Neural progenitor cell (in vitro differentiated cells): ENCODE measurements at places on chromosomes 4 and X.

DNA sequence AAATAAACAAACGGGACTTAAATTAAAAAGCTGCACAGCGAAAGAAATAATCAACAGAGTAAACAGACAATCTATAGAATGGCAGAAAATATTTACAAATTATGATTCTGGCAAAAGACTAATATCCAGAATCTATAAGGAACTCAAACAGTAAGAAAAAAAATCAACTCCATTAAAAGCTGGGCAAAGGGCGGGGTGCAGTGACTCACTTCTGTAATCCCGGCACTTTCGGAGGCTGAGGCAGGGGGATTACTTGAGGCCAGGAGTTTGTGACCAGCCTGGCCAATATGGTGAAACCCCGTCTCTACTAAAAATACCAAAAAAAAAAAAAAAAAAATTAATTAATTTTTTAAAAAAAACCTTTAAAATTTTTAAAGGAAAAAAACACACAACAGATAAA lies 109.0 kb downstream of the ATP11C start:
- H3K27ac ChIP-seq, result no peak overlapping the region
- no peak for DNase-seq
- H3K4me3 ChIP-seq, result no peak overlapping the region
- H3K4me1 ChIP-seq, result peaks cover 22% of the 10 kb centered on the region
- no peaks in the 10 kb centered on the region for H3K36me3 ChIP-seq
- H3K27me3 ChIP-seq, result no peaks in the 10 kb centered on the region

DNA sequence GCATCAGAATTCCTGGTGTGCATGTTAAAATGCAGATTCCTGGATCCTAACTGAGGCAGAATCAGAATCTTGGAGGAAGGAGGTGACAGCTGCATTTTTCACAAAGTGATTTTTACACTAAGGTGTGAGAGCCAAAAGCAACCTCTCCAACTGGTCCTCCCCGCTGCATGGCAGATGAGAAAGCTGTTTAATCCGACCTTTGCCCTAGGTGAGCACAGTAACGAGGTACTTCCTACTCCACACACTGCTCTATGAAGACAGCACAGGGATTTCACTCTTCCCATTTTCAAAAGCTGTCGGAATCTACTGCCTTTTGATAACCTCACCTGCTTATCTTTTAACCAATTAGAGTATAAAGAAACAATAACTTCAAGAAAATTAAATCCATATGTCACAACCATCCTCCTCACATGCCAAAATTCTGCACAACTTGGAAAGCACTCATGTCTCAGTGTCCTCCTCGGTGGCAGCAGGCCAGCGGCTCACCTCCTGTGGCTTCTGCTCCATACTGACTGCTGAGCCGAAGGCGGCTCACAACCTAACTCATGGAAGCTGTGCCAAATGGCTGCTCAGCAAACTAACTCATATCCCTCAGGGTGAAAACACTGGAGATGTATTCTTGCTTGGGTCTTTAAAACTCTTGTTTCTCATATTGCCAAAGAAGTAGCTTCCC lies 3.6 kb downstream of the CASP6 start:
- no peak for DNase-seq
- H3K36me3 ChIP-seq, result no peaks in the 10 kb centered on the region
- peaks cover 17% of the 10 kb centered on the region for H3K4me1 ChIP-seq
- no peak overlapping the region for H3K27ac ChIP-seq

- DNase-seq, result no peak
- H3K36me3 ChIP-seq, result no peaks in the 10 kb centered on the region
- no peaks in the 10 kb centered on the region for H3K4me1 ChIP-seq
- H3K27me3 ChIP-seq, result peaks cover 10% of the 10 kb centered on the region
These were observed 77.6 kb downstream of the NAT8L start for GRCh38 chr4:2136726-2137125.

DNA sequence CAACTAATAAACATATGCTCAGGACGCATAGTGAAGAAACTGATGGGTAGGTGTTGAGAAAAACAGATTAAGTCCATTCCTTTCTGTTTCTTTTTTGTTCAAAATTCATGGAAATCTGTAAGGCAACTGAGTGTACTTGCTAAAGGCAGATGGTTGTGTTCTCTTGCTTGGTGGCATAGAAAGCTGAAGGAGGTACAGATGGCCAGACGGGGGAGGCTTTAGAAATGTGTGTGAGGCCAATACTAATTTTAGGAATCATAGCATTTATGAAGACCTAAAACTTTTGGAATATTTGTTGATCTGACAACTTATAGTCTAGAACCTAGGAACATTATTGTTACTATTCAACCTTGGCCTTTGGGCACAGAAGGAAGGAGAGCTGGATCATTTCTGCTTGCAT lies 56.8 kb upstream of the EMCN start:
- H3K27me3 ChIP-seq, result no peaks in the 10 kb centered on the region
- no peak overlapping the region for H3K27ac ChIP-seq
- no peak overlapping the region for H3K4me3 ChIP-seq
- H3K4me1 ChIP-seq, result no peaks in the 10 kb centered on the region
- H3K36me3 ChIP-seq, result no peaks in the 10 kb centered on the region

DNA sequence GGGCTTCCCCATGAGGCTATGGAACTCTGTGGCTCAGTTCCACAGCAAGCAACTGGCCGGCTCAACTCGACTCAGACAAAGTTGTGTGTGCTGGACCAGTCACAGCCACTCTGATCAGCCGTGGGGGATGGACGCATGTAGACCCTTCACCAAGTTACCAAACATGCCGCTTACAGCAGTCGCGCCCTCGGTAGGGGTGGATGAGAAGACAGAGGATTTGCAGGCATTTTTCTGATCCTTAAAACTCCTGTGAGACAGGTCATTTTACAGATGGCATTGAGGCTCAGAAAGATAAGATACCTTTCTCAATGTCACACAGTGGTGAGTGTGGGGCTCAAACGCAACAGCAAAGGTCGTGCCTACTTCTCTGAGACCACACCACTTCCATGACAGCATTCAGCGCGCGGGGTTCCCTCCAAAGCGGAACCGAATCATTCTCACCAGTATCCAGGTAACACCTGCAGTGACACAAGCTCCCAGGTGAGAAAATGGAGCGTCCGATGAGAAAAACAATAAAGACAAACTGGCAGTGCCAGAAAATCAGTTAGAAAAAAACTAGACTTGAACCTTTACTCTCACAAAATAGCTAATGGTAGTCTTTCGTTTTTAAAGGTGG lies 83.6 kb downstream of the RELL1 start:
- H3K4me3 ChIP-seq, result no peak overlapping the region
- H3K27me3 ChIP-seq, result no peaks in the 10 kb centered on the region
- no peaks in the 10 kb centered on the region for H3K36me3 ChIP-seq
- DNase-seq, result no peak
- H3K27ac ChIP-seq, result no peak overlapping the region
- H3K4me1 ChIP-seq, result no peaks in the 10 kb centered on the region

DNA sequence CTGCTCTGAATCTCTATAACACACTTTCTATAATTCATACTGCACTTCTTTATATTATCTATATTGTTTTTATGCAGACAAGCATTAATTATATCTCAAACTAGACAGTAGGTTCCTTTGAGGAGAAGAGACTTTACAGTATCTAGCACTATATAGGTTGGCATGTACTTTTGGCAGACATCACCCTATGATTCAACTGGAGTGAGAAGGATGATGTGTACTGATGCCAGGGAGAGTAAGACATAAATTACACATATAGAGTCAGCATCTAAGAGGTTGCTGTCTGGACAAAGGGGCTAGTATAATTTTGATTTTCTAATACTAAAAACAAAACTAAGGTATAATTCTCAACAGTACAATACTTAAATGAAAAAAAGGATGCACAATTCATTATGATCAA lies 5.1 kb upstream of the RBM41 start:
- no peak overlapping the region for H3K27ac ChIP-seq
- DNase-seq, result no peak
- H3K27me3 ChIP-seq, result no peaks in the 10 kb centered on the region
- H3K4me3 ChIP-seq, result no peak overlapping the region

GRCh38 chr4:176549161-176549865 lies 229.5 kb downstream of the SPCS3 start:
- no peak overlapping the region for H3K4me3 ChIP-seq
- no peak overlapping the region for H3K27ac ChIP-seq
- H3K4me1 ChIP-seq, result no peaks in the 10 kb centered on the region
- DNase-seq, result no peak

DNA sequence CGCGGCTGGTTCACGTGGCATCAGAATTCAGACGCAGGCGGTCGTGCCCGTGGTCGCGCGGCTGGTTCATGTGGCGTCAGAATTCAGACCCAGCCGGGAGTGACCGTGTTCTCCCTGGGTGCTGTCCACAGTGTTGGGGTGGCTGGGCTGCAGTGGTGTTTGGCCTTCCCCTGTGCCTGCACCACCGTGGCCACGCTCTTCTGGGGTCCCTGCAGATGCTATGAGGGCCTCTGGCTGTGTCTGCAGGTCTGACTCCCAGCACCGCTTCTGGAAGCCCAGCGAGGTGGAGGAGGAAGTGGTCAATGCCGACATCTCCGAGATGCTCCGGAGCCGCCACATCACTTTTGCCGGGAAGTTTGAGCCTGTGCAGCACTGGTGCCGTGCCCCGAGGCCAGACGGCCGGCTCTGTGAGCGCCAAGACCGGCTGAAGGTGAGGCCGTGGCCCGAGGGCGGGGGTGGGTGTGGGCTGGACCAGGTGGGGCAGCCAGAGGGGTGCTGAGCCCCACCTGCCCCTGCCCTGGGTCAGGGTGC lies 26.4 kb downstream of the NKX1-1 start:
- no peak overlapping the region for H3K4me3 ChIP-seq
- peaks cover 11% of the 10 kb centered on the region for H3K4me1 ChIP-seq
- no peaks in the 10 kb centered on the region for H3K36me3 ChIP-seq
- no peak for DNase-seq
- no peak overlapping the region for H3K27ac ChIP-seq

GRCh38 chrX:8760021-8760420 lies 28.1 kb upstream of the ANOS1 start:
- no peak for DNase-seq
- H3K27me3 ChIP-seq, result no peaks in the 10 kb centered on the region
- H3K4me1 ChIP-seq, result no peaks in the 10 kb centered on the region
- H3K27ac ChIP-seq, result no peak overlapping the region
- no peaks in the 10 kb centered on the region for H3K36me3 ChIP-seq
- H3K4me3 ChIP-seq, result no peak overlapping the region

DNA sequence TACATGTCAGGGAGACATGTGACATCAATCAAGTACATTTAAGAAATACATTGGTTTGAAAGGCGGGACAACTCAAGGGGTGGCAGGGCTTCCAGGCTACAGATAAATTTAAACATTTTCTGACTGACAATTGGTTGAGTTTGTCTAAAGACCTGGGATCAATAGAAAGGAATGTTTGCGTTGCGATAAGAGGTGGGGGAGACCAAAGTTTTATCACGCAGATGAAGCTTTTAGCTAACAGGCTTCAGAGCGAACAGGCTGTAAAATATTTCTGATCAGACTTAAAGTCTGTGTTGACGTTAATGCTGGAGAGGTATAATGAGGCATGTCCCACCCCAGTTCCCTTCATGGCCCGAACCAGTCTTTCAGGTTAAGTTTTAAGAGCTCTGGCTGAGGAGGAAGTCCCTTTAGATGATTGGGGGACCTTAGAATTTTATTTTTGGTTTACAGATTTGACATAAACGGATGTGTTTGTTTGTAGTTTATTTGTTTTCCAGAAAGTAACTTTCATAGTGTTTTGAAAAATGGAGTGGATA lies 346.7 kb upstream of the RASGEF1B start:
- no peak for DNase-seq
- H3K36me3 ChIP-seq, result no peaks in the 10 kb centered on the region
- H3K4me1 ChIP-seq, result no peaks in the 10 kb centered on the region
- no peaks in the 10 kb centered on the region for H3K27me3 ChIP-seq

DNA sequence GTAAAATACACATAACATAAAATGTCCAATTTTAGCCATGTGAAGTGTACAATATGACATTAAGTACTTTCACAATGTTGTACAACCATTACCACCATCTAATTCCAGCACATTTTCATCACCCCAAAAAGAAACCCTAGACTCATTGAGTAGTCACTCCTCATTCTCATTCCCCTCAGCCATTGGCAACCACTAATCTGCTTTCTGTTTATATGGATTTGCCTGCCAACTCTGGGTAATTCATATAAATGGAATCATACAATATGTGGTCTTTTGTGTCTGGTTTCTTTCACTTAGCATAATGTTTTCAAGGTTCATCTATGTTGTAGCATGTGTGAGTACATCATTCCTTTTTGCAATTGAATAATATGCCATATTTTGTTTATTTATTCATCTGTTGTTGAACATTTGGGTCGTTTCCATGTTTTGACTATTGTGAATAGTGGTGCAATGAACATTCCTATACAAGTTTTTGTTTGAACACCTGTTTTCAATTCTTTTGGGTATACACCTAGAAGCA lies 43.0 kb downstream of the EIF2S3 start:
- no peaks in the 10 kb centered on the region for H3K4me1 ChIP-seq
- no peak overlapping the region for H3K27ac ChIP-seq
- no peaks in the 10 kb centered on the region for H3K36me3 ChIP-seq
- H3K4me3 ChIP-seq, result no peak overlapping the region
- no peaks in the 10 kb centered on the region for H3K27me3 ChIP-seq

GRCh38 chr4:7574287-7575014 lies 139.7 kb upstream of the PSAPL1 start:
- no peak overlapping the region for H3K27ac ChIP-seq
- H3K27me3 ChIP-seq, result no peaks in the 10 kb centered on the region
- no peaks in the 10 kb centered on the region for H3K36me3 ChIP-seq
- H3K4me1 ChIP-seq, result peaks cover 39% of the 10 kb centered on the region

DNA sequence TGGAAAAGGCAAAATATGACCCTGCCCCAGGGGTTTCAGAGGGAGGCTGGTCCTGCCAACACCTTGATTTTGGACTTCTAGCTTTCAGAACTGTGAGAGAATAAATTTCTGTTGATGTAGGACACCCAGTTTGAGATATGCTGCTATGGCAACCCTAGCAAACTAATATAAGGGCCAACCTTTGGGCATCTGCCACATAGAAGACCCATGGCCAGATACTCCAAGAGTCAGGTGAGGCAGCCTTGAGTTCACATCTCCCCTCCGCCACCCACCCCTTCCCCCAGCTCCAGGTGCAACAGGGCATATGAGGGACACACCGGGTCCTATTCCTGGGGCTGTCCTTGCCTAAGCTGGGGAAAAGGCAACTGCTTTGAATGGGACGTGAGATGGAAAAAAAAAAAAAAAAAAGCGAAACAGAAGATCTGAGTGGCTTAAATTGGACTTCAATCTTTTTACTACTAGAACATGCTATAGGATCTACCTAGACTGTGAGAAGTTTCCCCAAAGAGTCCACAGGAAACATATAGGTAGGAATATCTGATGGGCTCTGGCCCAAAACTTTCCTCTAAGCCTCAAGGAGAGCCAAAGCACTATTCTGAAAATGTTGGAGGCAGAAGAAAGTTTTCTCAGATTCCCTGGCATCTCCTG lies 56.5 kb upstream of the PROM1 start:
- H3K36me3 ChIP-seq, result no peaks in the 10 kb centered on the region
- no peak overlapping the region for H3K27ac ChIP-seq
- no peaks in the 10 kb centered on the region for H3K4me1 ChIP-seq
- DNase-seq, result no peak
- H3K27me3 ChIP-seq, result no peaks in the 10 kb centered on the region

- H3K4me3 ChIP-seq, result no peak overlapping the region
- no peaks in the 10 kb centered on the region for H3K36me3 ChIP-seq
- no peak for DNase-seq
These were observed 10.0 kb downstream of the AWAT2 start for GRCh38 chrX:70039758-70040157.

- H3K4me1 ChIP-seq, result no peaks in the 10 kb centered on the region
- no peak overlapping the region for H3K27ac ChIP-seq
- no peaks in the 10 kb centered on the region for H3K27me3 ChIP-seq
These were observed 116.3 kb downstream of the HS3ST1 start for GRCh38 chr4:11312389-11312788.

GRCh38 chrX:153694687-153695270 lies 7.1 kb downstream of the SLC6A8 start:
- H3K36me3 ChIP-seq, result no peaks in the 10 kb centered on the region
- H3K4me3 ChIP-seq, result no peak overlapping the region
- H3K27ac ChIP-seq, result no peak overlapping the region
- no peak for DNase-seq
- no peaks in the 10 kb centered on the region for H3K4me1 ChIP-seq
- H3K27me3 ChIP-seq, result no peaks in the 10 kb centered on the region
